ENCODE measurements at places on chromosomes 13 and 19.
A peak's percentile ranks its signal among the peaks of the same experiment; 100 is the strongest.

- no peak for DNase-seq
Observed at GRCh38 chr19:45547965-45548609, 36.5 kb downstream of the OPA3 start.

GRCh38 chr19:2171349-2172145 is 7.8 kb downstream of the DOT1L start:
- DNase-seq: peak; percentile 42

DNA sequence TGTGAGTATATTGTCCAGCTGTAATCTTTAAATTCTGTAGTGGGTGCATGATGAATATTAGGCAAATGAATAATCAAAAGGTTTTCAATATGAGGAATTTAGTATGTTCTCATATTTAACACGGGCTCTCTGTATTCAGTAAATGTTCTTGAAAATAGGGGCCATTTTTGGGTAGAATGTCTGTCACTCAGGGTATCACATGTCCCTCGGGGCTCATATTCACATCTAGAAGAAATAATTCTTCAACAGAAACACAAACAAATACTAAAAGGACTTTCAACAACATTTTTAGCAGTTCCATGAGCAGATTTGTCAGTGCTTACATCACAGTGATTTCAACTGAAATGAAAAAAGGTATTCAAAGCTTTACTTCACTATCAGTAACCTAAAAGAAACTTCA is 1388.4 kb upstream of the MIR17HG start:
- DNase-seq: no peak

- DNase-seq: no peak
Observed at GRCh38 chr19:3184847-3185460, 776 bp upstream of the NCLN start.

DNA sequence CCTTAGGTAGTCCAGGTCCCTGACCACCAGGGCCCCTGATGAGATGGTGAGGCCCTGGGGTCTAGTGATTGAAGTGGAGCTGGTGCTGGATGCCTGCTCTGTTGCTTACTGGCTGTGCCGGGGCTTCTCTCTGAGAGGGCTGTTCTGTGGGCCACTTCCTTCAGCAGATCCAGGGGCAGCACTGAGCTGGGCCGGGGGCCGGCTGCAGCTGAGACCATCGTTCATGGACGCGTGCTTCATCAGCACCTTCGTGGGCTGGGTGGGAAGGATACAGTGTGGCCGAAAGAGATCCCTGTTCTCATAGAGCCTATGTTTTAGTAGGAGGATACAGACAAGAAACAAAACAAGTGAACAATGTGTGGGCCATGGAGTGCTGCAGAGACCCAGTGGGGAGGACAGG is 33.2 kb upstream of the TEX29 start:
- no peak for DNase-seq

DNA sequence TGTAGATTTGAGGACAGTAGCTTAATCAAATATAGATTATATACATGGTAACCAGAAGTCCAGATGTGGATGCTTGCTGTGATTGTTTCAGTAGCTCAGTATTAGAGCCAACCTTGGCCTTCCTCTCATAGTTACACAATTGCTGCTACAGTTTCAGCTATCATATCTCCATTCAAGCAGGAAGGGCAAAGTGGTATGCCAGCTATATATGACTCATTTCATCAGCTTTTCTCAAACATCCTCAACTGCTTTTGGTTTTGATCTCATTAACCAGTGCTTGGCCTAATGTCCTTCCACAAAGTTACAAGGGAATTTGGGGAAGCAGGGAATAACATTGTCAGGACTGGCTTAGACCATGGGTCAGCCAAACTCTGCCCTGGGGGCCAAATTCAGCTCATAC is 73.0 kb upstream of the MAB21L1 start:
- no peak for DNase-seq

GRCh38 chr13:99308471-99309087 is 1.4 kb upstream of the GPR183 start:
- no peak for DNase-seq

GRCh38 chr13:37202264-37202663 is 96.8 kb upstream of the CSNK1A1L start:
- DNase-seq: no peak

GRCh38 chr13:29005035-29005762 is 185.1 kb downstream of the MTUS2 start:
- DNase-seq: no peak

DNA sequence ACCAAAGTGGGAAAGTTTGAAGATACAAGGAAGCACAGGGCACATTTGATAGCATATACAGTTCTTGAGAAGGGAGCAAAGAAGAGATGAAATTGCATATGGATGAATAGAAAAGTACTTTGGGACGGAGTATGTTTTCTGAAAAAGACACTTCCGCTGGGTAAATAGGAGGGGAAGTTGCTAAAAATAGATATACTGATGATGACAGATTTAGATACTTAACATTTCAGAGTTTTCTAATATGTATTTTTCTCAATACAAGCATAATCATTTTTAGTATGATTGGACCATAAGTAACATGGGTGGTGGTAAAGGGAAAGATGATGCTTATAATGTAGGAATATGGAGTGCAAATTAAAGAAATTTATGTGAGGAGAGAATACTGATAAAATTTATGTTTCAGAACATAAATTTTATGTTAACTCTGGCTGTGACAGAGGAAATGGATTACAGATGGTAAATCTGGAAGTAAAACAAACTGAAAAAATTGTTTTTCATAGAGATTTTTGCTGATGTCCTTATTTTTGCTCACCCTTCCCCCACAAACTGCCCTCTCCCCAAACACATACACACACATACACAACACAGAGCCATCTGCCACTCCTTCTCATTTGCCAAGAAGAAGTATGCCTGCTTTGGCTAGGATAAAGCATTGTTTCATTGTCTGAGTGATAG is 583.9 kb upstream of the MIR17HG start:
- DNase-seq: no peak

- no peak for DNase-seq
Observed at GRCh38 chr19:45254044-45254531, 3.0 kb downstream of the MARK4 start.

GRCh38 chr19:8880868-8881488 is 48.8 kb downstream of the MBD3L1 start:
- DNase-seq: no peak

- no peak for DNase-seq
Observed at GRCh38 chr13:20222553-20222952, 9.6 kb downstream of the GJB6 start.

- no peak for DNase-seq
Observed at GRCh38 chr13:23690668-23691067, 120.5 kb downstream of the TNFRSF19 start.

DNA sequence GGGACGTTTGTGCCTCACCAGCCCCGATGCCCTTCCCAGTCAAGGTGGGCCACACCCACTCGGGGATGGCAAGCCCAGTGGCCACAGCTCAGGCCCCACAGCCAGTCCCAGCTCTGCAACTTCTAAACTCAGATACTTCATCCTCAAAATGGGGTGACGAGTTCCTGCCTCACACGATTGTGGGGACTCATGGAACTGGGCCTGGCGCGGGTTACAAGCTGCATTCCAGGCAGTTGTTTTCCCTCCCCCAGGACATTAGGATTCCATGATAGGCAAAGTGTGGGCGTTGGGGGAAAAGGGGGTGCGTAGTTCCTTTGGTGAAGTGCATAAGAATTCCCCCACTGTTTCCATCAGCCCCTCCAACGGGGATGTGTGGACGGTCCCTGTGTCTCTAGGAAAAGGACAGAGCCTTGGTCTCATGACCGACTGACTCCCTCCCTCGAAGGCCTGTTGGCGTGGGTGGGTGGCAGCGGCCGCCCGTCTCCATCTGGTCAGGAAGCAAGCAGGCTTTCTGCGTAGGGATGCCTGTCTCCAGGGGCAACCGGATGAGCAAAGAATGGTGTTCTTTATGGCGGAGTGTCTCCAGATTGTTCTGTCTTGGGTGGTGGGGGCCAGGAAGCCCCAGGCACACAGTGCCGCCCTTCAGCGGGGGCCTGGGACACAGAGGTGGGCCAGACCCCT is 21.1 kb upstream of the NPAS1 start:
- DNase-seq: no peak

GRCh38 chr19:31444931-31445330 is 95.7 kb upstream of the TSHZ3 start:
- no peak for DNase-seq

GRCh38 chr13:105599477-105600037 is 935.9 kb downstream of the EFNB2 start:
- DNase-seq: no peak

- no peak for DNase-seq
Observed at GRCh38 chr19:45305421-45305820, 17.3 kb downstream of the CKM start.

DNA sequence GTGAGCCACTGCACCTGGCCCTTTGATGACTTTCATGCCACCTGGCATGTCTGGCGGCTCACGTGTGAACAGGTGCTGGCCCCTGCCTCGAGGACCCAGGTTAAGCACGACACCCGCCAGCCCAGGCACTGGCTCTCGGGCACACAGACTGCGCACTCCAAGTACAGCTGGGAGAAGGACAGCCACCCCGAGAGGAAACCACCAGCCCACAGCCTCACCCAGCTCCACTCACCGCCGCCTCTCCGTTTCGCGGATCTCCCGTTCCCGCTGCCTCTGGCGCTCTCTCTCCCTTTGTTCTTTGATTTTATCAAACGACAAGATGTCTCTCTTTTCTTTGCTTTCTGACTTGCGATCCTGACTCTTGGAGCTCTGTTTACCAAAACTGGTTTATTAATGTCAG is 27.4 kb upstream of the TINCR start:
- DNase-seq: no peak

DNA sequence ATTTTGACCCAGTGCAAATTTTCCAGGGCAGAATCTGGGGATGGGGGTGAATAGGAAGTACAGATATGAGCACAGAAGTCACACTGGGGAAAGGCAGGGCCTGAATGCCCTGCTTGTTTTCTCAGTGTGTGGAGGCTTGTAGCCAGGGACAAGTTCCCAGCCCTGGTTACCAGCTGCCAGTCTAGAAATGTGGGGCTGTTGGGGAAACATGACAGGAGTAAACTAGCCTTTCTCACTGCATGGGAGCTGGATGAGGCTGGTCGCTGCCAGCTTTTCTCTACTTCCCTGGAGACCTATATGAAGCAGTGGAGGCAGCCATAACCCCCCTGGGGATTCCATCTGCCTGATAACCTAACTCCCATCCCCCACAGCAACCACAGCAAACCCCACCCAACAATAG is 2267.7 kb downstream of the PCDH9 start:
- no peak for DNase-seq

Data from stimulated activated CD4-positive, alpha-beta T cell treated with anti-CD3 and anti-CD28 coated beads, Interleukin-1b, Interleukin-23, amount 100 ng/mL, for 24 hours (primary cell).